Left cardiac atrium (tissue), 4 donors: ENCODE measurements at places on chromosomes 5 and 9. TPM values are rescaled to one million over a fixed set of nuclear protein-coding genes. Genes with fewer than 3 reads are reported as not detected.

- no peak for DNase-seq
Observed at GRCh38 chr9:90870621-90871326, 69.2 kb downstream of the SYK start.

- DNase-seq = no peak
Observed at GRCh38 chr5:133360693-133361472, 251.5 kb downstream of the FSTL4 start.

The ASS1 gene
- total RNA-seq = 88.1 TPM

GRCh38 chr5:180290568-180291233, 1.2 kb downstream of the MAPK9 start:
- DNase-seq = no peak

DNA sequence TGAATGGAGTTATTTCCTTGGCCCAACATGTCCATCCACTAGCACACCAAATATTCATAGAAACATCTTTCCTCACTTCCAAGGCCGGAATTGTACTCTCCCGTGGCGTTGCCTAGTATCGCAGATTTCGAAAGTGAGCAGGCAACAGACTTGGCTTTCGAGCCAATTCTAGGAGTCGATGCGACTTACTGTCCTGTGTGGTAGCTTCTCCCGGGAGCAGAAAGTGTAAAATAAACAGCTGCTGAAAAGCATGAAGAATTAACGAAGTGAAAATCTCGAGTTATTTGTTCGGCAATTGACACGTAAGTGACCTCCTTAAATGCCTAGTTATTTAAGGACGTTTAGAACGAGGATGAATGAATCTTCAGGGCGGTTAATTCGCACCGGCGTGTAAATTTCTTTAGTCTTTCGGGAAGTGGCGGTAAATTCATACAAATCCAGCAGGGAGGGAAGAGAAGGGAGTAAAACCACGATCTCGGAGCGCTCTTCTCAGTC, 449 bp upstream of the PCSK5 start:
- peak; percentile 36 for DNase-seq

- no peak for DNase-seq
Observed at GRCh38 chr5:179852993-179853547, 5.5 kb downstream of the MRNIP start.

- no peak for DNase-seq
Observed at GRCh38 chr5:77425998-77426659, 66.0 kb downstream of the WDR41 start.

The OLFM1 gene
- 25.5 TPM for total RNA-seq

DNA sequence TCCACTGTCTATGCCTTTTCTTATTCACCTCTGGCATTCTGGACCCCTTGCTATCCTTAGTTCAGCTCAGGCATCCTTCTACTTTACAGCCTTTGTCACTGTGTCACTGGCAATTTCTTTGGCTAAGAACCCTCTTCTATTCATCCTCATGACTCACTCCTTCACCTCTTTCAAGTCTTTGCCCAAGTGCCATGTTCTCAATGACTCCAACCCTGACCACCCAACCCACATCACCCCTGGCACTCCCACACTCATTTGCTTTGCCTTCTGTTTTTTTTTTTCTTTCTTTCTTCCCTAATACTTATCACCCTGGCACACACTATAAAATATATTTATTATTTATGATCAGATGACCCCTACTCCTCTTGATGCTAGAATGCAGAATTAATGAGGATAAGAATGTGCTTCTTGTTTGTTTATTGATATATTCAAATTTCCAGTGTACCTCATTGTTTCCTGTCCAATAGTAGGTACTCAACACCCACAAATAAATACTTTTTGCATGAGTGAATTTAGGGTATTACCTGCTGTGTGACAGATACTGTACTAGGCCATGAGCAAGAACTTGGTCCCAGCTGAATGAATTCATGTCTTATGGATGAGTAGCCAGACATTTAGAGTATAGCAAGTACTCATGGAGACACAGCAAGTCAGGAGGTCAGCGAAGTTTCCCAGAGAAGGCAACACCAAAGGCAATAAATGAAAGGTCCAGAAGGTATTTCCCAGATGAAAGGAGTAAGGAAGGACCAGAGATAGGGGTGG, 236.1 kb downstream of the PAPPA start:
- no peak for DNase-seq

The GALT gene
- total RNA-seq = 37.9 TPM

The FOXD4 gene
- not detected for total RNA-seq

DNA sequence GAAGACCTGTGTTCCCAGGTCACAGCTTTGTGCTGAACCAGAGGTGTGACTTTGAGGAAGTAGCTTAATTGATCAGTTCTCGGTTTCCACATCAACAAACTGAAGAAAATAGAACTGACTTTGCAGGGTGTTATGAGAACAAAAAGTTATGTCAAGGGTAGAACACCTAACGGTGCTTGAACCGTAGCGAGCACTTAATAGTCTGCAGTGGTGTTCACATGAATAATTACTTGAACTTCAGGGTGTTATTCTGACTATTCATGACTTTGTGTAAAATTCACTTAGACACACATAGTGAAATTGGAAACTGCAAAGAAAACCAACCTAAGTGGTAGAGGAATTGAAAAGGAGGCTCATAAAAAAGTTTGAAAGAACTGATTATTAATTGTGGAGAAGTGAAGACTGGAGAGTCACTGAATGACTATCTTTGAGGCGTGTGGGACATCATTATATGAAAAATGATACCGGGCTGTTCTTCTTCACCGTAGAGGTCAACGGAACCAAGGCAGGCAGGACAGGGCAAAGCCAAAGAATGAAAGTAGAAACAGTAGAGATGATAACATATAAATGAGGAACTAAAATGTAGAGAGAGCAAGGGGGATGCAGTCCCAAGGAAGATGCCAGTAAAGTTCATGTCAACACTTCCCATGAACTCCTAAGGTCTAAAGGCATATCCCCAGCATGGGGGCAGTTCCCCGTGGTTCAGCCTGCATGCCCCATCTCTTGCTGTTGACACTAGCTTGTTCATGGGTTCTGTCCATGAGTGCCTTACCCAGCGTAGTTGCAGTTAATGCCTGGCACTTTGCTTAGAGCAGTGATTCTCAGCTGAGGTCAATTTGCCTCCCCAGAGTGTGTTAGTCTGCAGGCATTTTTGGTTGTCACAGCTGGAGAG, 118.7 kb downstream of the ZNF462 start:
- no peak for DNase-seq

DNA sequence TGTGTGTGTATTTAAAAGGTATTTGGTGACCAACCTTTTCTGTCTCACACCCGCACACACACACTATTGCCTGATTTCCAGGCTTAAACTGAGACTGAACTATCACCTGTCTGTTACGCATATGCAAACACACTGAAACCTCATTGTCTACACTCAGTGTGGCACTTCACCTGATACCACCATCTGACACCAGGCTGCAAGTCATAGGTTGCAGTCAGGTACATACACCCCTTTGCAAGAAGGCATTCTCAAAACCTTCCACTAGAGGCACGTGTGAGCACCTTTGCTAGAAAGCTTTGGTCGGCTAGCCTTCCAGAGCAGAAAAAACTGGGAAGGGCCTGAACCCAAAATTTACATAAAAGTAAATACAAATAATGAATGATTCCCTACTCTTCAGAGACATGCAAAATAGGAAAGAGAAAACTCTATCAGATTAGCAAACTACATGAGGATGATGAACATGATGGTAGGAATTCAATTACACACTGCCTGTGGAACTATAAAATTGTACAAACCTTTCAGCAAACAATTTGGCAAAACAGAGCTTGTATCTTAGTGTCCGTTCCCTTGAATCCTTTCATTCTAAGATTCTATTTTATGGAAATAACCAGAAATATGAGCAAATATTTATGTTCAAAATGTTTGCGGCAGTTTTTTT, 5.9 kb upstream of the FOXD1 start:
- DNase-seq = no peak

GRCh38 chr9:2047916-2048315, 32.8 kb downstream of the SMARCA2 start:
- no peak for DNase-seq

- DNase-seq = no peak
Observed at GRCh38 chr9:4936277-4936676, 48.8 kb upstream of the JAK2 start.

GRCh38 chr5:3180636-3181035, 415.0 kb upstream of the IRX1 start:
- DNase-seq = no peak

The AGXT2 gene
- total RNA-seq = not detected

The EGFLAM gene
- 10.5 TPM for total RNA-seq

DNA sequence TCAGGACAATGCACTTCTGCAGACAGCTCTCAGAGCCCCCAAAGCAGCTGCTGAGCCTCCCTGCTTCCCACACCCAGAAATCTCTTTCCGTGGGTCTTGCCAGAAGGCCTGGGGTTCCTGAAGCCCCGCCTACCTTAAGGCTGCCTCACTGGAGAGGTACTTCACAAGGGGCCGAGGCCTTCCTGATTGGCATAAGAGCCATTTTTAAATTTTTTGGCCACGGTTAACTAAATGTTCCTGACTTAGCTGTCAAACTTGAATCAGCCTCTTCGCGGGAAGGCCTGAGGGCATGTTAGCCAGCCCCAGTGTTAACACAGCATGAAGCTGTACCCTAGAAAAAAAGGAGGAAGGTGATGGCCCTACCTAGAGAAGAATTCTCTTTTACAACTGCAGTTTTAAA, 20.7 kb upstream of the EPB41L4B start:
- no peak for DNase-seq

GRCh38 chr9:93819905-93820304, 135.2 kb downstream of the BARX1 start:
- no peak for DNase-seq

DNA sequence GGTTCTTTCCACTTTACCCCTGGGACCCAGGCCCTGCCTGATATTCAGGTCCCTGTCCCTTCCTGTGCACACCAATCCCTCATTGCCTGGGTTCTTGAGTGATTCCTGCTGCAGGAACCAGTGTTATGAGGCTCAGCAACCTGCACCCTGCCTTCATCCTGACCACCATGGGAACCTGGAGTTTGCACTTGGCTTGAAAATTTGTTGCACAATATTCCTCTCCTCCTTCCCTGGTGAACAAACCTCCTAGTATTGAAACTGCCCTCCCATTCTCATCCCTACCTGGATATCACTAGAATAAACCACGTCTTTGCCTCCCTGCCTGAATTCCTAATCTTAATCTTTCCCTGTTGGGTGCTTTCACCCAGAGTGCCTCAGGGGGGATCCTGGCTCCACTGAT, 52.1 kb upstream of the AFAP1L1 start:
- DNase-seq = no peak

GRCh38 chr5:127010362-127010761, 20.0 kb downstream of the MARCHF3 start:
- no peak for DNase-seq

DNA sequence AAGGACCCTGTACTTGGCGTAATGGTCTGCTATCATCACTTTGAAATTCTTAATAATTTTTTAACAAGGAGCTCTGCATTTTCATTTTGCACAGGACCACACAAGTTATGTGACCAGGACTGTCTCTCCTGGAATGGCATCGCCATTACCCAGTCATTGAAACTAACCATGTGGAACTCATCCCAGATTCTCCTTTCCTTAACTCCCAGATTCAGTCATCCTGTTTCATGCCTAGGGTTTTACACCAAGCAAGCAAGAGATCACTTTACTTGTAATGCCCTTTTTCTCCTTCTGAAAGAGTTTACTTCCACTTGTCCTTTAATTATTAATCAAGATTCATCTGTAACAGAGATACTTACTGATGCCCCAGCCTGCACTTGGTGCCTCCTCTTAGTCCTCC, 12.0 kb downstream of the FRMD3 start:
- DNase-seq = no peak

The GARIN3 gene
- total RNA-seq = not detected

The PPP2R2B gene
- 1.3 TPM for total RNA-seq
